ENCODE measurements at places on chromosomes 11 and 22.

GRCh38 chr11:127950162-127950561 is 637.2 kb downstream of the ETS1 start:
- DNase-seq, result no peak

DNA sequence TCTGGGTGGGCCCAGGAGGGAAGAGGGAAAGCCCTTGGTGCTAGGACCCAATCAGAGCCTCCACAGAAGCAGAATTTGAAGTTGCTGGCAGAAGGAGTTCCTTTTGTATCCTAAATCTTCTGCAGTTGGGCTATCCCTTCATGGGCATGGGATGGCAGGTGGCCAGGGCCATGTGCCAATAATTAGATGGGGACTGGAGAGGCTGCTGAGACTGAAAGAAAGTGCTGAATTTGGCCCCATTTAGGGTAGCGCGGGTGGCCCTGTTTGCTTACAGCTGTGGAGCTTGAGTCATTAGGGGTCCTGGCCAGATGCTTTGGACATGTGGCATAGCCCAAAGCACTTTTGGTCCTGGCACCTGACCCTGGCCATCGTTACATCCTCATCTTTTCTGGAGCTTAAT is 27.1 kb downstream of the PARVA start:
- no peak for DNase-seq

GRCh38 chr22:41914611-41915034 is 251 bp downstream of the SHISA8 start:
- no peak for DNase-seq

DNA sequence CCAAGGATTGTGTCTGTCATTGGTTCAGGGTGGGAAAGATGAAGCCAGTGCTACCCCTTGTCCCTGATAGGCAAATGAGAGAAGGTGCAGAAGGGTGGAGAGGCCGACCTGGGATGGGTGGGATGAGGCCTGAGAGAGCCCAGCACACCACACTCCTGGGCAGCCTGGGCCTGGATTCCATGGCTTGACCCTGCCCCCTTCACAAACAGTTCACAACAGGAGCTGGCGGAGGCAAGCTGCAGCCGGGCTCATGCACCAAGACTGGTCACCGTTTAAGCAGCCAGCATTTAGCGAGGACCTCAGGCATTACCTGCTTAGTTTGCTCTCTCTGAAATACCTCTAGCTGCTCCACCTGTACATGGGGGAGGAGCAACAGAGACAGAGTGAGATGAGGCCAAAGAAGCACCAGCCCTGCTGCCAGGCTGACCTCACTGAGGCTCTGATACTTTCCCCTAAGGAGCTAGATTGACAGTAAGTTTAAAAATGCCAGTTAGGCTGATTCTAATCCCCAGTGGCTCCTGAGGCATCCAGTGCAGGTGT is 13.5 kb downstream of the IL18BP start:
- DNase-seq, result no peak

DNA sequence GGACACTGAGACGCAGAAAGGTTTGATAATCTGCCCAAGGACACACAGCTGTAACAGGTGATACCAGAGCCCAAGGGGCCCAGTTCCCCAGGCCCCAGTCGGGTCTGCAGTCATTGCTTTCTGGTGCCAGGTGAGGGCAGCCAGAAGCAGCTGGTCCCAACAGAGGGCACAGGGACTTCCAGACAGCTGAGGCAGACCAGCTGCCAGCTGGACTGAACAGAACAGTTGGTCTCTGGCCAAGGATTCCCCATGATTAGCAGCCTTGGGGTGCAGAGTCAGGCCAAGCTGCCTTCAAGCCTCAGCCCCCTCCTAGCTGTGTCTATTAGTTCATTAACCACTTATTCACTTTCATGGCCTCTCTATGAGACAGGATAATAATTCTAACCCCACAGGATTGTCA is 105.6 kb downstream of the RRAS2 start:
- no peak for DNase-seq

DNA sequence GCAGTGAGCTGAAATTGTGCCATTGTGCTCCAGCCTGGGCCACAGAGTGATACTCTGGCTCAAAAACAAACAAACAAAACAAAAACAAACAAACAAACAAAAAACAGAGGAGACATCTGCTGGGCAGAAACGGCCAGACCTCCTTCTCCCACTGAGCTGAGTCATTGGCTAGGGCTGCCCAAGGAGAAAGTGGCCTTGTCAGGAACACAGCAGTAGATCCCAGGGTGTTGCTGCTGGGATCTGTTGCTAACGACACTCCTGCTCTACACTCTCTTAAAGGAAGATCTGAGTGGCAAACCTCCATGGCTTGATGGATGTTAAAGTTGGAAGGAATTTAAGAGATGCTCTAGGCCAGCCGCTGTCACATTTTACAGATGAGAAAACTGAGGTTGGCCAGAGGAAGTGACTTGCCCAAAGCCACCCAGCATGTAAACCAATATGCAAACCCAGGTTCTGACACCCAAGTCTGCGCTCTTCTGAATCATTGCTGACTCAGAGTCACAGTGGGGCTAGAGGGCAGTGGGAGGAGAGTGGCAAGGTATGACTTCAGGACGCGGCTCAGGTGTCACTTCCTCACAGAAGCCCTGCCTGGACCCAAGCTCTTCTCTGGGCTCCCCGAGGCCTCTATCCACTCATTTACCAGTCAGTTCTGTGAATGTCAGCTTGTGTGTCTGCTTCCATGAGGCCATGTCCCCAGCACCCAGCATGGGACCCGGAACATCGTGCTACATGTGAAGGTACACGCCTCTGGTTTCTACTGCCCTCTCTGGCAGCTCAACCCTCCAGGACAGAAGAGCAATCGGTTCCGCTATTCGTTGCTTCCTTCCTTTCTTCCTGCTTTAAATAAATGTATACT is 11.3 kb upstream of the GDPD5 start:
- DNase-seq, result peak; percentile 80
